Mesenteric fat pad (tissue), 1 donor: ENCODE measurements at places on chromosomes 7 and 10.
A peak's percentile ranks its signal among the peaks of the same experiment; 100 is the strongest.

- no peak for DNase-seq
These were observed 2.1 kb upstream of the SORCS3 start for GRCh38 chr10:104638861-104639589.

- DNase-seq, result no peak
These were observed 100.8 kb downstream of the ARHGAP21 start for GRCh38 chr10:24622781-24623301.

- DNase-seq, result no peak
These were observed 50.7 kb downstream of the PPP1R3C start for GRCh38 chr10:91582153-91582554.

- no peak for DNase-seq
These were observed 95.3 kb upstream of the CARD11 start for GRCh38 chr7:3138997-3139396.

DNA sequence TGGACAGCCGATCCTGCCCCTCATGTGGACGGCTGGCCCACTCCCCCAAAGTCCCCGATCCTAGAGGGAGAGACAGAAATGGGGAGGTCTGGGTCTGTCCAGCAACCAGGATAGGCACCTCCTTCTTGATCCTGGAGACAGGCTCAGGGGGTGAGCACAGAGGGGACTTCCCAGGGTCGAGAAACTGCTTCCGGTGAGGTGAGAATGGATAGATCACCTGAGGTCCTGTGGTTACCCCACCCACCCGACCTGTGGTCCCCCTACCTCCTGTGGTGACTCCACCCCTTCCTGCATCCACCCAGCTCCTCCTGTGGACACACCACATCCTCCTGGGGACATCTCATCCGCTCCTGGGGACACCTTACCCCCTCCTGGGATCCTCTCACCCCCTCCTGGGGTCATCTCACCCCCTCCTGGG lies 27.4 kb upstream of the RASGEF1A start:
- DNase-seq, result no peak

- no peak for DNase-seq
These were observed 35.2 kb upstream of the EBLN1 start for GRCh38 chr10:22252801-22253579.

GRCh38 chr10:113631684-113632367 lies 32.0 kb downstream of the NRAP start:
- DNase-seq, result no peak

DNA sequence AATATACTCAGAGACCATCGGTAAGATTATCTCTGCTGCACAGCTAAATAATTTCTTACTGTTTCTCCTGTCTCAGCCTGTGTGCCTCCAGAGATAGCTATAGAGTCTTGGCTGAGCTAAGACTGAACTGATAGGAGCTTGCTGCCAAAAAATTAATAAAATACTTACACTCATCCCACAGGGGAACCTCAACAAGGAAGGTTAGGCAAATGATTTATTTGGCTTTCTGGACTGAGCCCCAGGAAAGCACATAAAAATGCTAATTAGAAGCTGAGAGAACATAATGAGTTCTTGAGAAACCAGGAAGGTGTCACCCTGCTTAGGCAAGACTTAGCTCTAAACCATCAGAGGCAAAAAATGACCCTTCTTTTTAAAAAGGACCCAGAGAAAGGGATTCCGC lies 534.5 kb downstream of the TNS3 start:
- DNase-seq, result no peak

- no peak for DNase-seq
These were observed 20.2 kb downstream of the CALN1 start for GRCh38 chr7:72391821-72392377.

DNA sequence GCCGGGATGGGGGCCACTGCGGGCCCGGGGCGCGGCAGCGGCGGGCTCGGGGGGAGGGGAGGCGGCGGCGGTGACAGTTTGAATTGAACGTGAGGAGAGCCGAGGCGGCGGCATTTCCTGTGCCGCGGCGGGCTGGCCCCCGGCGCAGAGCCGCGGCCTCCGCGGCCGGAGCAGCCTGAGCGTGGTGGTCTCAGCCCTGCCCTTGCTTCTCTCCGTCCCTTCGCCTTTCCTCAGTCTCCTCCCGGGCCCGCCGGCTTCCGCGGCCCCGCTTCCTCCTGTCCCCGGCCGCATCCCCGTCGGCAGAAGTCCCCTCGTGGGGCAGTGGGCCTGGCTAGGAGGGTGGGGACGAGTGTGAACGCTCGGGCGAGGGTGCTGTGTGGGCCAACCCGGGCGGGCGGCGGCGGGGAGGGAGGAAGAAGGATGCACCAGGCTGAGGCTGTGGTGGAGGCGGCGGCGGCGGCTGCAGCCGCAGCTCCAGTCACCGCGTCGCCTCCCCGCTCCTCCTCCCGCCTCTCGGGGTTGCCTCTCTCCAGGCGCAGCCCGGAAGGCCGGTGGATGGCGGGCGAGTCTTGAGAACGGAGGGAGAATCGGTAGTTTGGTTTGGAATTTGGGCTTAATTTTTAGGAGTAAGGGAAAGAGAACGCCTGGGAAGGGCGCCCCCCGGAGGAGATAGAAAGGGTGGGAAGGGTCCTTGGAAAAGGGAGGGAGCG lies 690 bp downstream of the SEPTIN7 start:
- peak; percentile 91 for DNase-seq

DNA sequence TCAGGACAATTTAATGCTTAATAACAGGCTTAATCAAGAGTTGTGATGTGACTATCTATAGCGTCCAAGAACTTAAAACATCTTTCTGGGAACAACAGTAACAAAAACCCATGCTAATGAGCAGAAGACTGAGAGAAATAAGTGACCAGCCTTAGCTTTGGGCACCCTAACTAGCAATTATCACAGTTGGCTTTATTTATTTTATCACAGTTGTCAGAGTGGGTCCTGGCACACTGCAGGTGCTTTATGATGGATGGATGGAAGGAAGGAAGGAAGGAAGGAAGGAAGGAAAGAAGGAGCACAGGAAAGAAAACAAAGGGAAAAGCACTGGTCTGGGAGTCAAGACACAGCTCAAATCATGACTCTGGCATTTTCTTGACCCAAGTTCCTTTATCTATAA lies 181.1 kb downstream of the SKAP2 start:
- no peak for DNase-seq

DNA sequence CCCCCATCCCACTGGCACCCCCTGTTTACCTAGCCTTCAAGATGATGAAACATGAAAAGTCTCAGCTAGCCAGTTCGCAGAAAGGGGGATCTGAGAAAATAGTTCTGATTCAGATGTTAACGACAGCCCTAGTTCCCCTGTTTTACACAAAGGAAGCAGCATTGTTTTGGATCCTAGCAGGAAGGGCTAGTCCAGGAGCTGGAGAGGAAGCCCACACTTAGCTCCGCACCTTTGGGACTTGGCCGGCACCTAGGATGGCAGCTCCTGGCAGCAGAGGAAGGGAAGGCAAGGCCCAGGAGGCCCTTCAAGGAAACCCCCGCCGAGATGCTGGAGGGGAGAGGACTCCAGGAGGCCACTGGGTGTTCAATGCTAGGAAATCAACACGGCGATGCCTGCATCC lies 29.0 kb upstream of the MGMT start:
- DNase-seq, result no peak

DNA sequence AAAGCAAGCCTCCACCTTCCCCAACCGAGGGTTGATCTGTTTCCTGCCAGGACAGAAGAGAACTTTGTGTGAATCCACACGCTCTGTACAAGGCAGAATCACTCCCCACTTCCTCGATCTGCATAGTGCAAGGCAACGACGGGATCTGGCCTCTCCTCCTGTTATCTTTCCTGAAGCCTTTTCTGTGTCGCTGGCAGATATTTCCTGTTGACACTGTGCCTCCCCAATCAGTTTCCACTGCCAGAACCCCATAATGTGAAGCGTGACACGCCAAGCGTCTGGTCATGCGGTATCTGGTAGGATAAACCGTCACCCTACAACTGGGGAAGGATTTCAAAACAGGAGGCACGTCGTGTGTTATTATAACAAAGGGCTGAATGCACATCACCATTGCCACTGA lies 57.2 kb downstream of the FAM171A1 start:
- no peak for DNase-seq

- DNase-seq, result no peak
These were observed 120.0 kb downstream of the SEC23IP start for GRCh38 chr10:120012566-120012965.

DNA sequence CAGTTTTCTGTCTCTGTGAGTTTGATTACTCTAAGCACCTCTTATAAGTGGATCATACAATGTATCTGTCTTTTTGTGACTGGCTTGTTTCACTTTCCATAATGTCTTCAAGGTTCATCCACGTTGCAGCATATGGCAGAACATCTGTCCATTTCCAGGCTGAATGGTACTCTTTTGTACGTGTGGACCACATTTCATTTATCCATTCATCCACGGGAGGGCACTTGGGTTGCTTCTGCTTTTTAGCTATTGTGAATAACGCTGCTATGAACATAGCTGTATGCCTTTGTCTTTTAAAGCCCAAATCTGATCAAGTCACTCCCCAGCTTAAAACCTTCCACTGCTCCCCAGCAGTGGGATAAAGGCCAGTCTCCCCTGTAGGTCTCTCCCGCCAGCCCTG lies 31.5 kb downstream of the EGFR start:
- DNase-seq, result no peak

DNA sequence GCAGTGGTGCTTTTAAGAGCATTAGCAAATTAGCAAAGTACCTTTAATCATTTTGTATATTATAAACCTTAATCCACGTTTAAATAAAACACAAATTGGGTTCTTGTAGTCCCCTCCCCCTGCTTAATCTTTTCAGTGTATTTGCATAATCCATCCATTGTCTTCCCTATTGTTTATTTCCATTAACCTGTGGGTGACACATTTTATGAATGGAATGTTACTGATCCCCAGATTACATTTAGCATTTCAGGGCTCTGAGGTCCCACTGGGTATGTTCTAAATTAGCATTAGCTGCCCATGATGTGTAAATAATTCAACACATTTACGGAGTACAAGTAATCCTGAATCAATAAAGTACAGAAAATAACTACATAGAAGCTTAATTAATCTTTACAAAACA lies 138.4 kb upstream of the FEZF1 start:
- DNase-seq, result no peak

- no peak for DNase-seq
These were observed 1.1 kb downstream of the ANKRD2 start for GRCh38 chr10:97573672-97574071.

DNA sequence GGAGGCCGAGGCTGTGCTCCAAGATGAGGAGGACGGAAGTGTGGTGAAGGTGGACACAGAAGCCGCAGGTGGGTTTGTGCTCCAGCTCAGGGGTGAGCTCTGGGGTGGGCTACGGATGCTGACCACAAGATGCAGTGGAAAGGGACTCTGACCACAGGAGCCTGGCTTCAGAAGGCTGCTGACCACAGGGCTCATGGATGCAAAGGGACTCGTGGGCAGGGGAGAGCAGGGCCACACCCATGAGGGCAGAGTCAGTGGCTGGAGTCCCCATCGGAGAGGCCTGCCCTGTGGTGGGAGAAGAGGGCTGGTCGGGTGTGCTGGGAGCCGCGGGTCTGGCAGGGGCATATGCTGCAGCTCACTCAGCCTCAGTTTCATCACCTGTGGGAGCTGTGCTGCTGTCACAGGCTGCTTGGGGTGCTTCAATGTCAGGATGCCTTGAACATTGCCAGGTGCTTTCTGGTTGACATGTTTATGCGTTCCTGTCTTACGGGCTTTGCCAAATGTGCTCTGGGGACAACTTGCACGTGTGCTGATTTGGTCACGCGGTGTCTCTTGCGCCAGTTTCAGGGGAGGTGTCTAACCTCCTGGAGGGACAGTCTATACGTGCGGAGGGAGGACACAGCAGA lies 13.7 kb downstream of the SCART1 start:
- DNase-seq, result peak; percentile 73

DNA sequence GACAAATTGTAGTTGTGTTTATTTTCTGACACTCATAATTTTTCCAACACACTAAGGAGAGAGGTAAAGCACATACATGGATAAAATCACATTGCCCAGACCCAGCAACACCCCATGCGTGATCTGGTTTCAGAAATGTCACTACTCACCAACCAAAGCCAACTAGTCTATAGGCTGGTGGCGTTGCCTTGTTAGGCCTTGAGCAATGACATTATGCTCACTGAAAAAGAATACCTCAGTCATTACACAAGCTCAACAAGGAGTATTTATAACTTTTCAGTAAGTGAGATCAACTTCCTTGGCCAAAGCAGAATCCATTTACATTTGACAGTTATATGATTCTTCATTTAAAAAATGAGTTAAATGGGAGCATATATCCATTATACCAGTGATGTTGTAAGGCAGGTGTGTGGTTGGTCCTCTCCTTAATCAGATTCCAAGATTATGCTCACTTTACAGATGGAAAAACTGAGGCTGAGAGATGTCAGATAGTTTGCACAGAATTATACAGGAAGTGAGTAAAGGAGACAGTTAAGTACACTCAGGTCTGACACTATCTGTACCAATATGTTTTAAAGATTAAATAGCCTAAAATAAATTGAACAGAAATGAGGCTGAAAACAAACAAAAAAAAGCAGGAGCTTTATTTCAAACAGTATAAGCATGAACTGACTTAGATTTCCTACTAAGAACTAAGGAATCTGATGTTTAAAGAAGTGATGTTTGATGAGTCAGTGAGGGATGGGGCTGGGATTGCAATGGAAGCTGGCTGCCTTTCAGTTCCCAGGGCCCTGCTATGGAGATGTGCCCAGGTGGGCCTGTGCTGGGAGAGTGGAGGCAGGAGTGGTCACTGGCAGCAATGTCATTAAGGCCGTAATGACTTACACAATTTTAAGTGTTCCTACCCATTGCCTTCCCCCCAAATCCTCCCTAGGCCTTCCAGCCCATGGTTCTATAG lies 118.3 kb downstream of the RAPGEF5 start:
- DNase-seq, result no peak

DNA sequence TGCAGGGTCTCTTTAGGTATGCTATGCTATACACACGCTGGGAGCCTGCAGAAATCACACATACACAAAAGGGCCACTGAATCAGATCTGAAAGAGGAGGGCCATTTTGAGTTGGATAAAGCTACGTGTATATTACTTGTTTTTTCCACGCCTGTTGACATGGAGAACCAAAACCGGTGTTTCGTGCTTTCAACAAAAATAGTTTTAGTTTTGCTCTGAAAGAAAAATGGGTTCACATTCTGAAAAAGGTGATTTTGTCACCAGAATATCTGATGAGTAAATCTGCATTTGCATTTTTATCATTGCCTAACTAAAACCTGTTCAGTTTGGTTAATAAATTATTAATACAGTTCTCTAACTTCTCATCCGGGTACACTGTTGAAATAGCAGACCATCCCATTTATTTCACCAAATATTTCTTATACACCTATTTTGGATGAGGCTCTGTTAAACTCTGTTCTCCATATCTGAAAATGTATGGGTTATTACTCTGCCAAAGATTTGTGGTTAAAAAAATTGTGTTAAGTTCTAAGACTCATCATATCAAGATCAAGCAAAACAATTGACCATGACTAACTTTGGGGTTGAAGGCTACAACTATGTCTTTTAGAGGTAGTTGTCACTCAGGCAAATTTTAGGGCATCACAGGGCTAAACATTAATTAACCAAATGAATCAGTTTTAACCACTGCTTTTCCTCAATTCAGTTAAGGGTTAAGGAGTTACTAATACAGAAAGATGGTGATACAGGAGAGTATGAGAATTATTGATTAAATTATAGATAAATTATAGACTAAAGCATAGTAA lies 101.2 kb upstream of the RPA3 start:
- no peak for DNase-seq
